ENCODE measurements at places on chromosomes 1 and 21.

DNA sequence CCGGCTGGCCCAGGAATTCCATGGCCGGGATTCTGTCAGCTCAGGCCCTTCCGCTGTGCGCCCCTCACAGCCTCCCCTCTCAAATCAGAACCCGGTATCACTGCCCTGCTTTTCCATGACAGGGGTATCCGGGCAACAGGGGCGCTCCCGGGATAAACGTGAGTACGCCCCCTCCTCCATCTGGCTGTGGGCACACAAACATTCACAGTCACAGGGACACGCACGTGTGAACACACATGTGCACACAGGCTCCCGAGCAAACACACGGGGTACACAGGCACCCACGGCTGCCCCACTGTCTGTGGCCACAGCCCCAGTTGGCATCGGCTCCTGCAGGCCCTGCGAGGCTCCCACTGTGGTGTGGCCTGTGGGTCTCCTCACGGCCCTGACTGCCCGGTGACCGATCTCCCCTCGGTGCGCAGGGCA, 16.7 kb downstream of the COL6A1 start:
- no peak for DNase-seq

GRCh38 chr1:96999191-96999590, 277.6 kb downstream of the PTBP2 start:
- DNase-seq, result no peak

- no peak for DNase-seq
Observed at GRCh38 chr1:239711768-239712167, 325.4 kb downstream of the CHRM3 start.

- no peak for DNase-seq
Observed at GRCh38 chr1:229896306-229896705, 170.7 kb upstream of the GALNT2 start.

DNA sequence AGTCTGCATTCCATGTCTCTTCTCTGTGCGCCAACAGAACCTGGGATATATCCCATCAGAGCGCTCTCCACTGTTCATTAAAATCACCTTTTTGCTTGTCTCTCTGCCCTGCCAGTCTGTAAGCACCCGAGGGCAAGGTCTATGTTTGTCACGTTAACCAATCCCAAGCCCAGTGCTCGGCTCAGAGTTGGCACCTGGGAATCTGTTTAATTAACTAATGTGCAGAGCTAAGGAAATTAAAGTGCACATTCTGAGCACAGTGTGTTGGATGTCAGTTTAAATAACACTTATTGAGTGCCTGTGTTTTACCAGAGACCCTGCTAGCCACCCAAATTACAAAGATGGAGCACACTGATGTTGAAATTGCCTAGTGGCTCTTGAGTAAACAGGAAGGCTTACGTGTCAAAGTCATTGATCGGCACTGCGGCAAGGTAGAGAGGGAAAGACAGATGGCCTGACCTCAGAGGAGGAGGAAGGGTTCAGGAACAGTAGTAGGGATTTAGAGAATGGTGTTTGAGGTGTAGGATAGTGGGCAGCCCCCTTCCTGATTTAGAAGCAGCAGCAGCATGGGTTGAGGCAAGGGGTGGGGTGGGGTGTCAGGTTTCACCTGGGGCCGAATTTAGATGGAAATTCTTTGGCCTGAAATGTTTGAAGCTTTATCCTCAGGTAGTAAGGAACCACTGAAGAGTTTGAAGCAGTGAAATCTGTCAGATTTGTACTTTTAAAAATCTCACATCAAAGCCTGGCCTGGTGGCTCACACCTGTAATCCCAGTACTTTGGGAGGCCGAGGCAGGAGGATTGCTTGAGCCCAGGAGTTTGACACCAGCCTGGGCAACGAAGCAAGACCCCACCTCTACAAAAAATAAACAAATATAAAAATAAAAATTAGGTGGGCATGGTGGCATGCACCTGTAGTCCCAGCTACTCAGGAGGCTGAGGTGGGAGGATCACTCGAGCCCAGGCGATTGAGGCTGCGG, 7.7 kb downstream of the ARMH1 start:
- DNase-seq, result peak; percentile 38

DNA sequence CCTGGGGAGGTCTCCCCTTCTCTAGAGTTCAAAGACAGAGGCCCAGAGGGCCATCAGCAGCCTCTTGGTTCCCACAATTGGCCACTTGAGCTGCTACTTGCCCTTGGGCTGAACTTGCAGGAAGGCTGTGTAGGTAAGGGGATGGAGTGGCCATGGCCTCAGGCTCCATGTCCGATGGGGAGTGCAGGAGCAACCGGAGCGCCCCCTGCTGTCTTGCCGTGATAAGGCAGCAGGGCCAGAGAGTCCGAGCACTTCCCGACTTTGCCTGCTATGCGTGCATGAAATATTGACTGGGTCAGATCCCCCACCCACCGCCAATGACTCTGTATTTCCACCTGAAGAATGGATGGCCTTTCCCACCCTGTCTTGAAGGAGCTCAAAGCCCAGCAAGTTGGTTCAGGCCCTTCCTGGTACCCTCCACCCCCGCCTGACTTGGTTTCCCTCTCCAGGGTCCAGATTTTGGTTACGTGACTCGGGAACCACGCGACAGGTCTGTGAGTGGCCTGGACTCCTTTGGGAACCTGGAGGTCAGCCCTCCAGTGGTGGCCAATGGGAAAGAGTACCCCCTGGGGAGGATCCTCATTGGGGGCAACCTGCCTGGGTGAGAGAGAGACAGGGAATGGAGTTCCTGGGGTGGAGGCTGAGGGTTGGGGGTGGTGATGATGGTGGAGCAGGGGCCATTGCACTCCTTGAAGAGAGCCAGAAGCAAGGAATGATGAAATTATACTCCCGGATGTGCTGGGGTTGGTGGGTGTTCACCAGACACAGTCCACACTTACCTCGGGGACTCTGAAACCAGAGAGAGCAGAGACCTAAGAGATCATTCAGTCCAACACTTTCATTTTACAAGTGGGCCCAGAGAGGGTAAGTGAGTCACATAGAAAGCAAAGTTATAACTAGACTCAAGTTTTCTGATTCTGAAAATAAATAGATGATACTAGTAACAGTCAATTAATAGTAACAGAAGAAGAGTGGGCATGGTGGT, 25.6 kb downstream of the PADI3 start:
- DNase-seq, result no peak

- no peak for DNase-seq
Observed at GRCh38 chr1:200143347-200143746, 115.8 kb downstream of the NR5A2 start.

- no peak for DNase-seq
Observed at GRCh38 chr1:53368314-53369033, 40.6 kb upstream of the LRP8 start.

GRCh38 chr1:76833856-76834255, 33.4 kb upstream of the ST6GALNAC5 start:
- no peak for DNase-seq

Measured in NCI-H524 treated with DMSO at 0.1 percent for 48 hours (cell line).